ENCODE measurements at places on chromosomes 7 and 10.

- no peak for DNase-seq
Measured at GRCh38 chr10:121598263-121599249, at the start of gene FGFR2. TSS of gene FGFR2 (minus strand) at chr10:121598444. CDS start at chr10:121593817, 4,627 bp downstream.

DNA sequence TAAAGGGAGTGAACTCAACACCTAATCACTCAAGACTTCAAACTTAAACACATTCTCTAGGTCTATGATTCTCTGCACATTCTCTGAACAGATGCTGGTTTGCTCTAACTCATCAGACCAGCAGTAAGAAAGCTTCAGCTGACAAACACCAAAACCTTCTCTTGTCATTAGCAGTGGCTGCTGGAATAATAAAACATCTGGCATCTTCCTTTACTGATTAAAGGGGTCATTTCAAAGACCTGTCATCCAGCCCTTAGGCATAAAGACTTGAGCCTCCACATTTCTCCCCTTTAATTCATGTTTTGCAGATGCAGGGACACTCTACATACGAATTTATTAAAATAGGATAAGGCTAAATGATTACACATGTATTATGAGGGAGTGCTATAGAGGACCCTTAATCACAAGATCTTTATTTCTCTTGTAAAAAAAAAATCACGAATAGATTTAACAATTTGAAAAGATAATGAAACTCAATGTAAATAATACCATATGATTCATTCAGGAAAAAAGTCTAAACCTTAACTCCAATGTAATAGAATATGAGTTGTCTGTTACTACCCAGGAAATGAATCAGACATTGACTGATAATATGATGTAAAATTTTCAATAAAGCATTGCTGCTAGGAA lies 152.4 kb upstream of the GNAI1 start:
- DNase-seq, result no peak

GRCh38 chr7:93958651-93959050 lies 37.1 kb downstream of the GNG11 start:
- DNase-seq, result no peak

GRCh38 chr7:4406288-4407058 lies 275.6 kb upstream of the FOXK1 start:
- no peak for DNase-seq

DNA sequence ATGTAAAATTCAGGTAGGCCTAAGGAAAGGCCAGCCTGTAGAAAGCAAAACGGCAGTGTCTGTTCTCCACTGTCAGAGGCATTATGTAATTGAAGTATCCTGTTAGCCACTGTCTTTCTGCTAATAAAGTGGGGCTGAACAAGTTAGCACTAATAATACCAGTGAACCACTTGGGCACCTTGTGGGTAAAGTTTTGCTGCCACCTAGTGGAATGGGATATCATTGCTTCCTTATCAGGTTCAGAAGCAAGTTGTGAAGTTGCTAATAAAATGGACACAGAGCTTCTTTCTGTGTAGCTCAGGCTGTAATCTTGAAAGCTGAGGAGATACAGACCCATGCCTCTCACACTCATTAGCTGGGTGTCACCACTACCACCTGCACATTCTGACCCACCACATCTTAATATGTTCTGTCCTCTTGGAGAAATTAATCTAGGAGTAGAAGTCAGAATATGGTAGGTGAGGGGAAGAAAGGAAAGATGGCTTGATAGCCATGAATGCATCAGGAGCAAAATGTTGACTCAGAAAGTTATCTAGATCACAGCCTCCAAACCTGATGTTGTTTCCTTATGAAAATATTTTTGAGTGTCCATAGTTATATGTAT lies 175.1 kb downstream of the SEPTIN7 start:
- DNase-seq, result peak; percentile 16

DNA sequence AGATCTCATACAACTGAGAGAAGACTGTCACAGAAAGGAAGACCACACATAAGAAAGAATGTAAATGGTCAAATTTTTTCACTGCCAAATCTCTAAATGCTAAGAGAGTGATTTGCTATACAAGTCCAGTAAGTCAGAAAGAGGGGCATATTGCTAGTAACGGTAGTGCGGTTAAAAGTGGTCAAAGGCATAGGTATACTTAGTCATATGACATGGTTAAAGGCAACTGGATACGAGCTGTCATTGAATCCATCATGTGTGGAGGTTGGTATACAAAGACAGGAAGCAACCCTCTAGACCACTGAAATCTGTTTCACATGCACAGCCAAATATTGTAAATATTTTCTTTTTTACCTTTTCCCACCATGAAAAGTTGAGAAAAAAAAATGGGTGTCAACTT lies 4.8 kb downstream of the INHBA start:
- no peak for DNase-seq

- no peak for DNase-seq
Measured at GRCh38 chr7:145064114-145064513, 228.3 kb upstream of the TPK1 start.

DNA sequence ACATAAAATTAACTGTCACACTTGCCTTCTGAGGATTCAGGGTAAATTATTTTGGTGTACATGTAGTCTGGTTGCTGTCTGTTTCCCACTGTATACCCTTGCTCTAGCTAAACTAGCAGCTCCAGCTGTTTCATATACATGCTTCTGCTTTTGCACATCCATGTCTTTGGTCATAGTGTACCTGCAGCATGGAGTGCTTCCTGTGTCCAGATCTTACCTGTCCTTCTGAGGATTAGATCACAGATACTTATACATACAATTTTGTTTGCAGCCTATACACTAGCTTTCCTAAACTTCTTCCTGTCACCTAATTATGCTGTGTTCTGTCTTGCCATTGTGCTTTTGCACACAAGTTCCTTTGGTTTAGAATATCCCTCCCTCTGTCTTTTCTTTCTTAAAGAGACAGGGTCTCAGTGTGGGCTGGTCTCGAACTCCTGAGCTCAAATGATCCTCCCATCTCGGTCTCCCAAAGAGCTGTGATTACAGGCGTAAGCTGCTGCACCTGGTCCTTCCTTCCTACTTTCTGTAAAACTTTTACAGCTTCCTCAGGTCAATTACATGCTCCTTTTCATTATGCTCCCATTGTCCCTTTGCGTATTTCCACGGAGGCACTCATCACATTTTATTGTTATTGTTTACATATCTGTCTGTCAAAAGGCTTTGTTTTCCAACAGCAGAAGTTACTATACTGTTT lies 33.8 kb downstream of the TPST1 start:
- DNase-seq, result no peak

GRCh38 chr7:129146237-129146979 lies 1.9 kb downstream of the TSPAN33 start:
- no peak for DNase-seq

GRCh38 chr10:21265622-21266021 lies 259.9 kb downstream of the SKIDA1 start:
- no peak for DNase-seq

DNA sequence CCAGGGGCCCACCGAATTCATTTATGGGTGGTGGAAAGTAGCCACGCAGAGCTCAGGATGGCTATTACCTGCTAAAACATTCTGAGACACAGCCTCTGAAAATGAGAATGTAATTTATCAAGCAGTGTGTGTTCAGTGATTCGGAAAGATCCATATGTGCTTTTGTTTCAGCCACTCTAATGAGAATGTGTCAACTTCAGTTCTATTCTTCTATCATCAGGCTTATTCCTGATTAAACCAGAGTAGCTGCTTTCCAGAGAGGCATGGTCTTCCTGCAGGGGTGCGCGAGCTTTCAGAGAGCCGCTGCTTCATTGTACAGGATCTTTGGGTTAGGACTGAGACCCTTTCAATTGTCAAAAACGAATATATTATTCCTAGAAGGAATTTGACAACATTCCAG lies 167.6 kb downstream of the OTUD1 start:
- no peak for DNase-seq

GRCh38 chr10:10353326-10353868 lies 664.3 kb upstream of the CELF2 start:
- DNase-seq, result no peak

DNA sequence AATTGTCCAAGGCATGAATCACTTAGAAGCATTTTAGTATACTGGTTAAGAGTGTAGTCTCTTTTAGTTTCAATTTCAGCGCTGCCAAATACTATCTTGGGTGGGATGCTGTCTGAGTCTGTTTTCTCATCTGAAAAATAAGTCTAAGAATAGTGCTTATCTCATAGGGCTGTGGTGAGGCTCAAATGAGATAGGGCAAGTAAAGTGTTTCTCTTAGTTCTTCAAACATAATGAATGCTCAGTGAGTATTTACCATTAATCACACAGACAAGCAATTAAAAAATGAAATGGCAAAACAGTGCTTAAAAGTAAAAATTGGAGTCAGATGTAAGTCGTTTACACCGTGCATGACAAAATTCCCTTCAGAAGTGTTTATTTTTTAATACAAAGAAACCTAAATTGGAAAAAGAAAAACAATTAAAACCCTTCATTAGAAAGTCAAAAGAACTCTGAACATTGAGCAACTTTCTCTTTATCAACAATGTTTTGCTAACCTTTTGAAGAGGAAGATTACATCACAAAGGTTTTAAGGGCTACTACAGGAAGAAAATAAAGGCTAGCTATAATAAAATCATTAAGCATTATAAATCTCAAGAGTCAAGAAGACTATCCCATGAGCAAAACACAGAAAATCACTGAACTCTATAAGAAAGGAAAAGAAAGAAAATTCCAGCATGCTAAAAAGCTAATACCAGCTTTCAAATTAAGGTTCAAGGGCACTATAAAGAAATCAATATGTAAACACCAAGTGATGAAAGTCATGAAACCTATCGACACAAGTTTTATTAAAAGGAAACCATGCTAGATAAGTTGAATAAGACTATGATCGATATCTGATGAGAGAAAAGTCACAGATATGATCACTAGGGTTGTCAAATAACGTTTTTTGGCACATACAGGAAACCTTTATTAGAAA lies 45.6 kb upstream of the C1GALT1 start:
- no peak for DNase-seq

GRCh38 chr10:59814878-59815277 lies 61.6 kb upstream of the MRLN start:
- no peak for DNase-seq

GRCh38 chr10:124709861-124710260 lies 34.3 kb downstream of the FAM53B start:
- no peak for DNase-seq

GRCh38 chr10:111316722-111317212 lies 239.9 kb downstream of the ADRA2A start:
- no peak for DNase-seq

DNA sequence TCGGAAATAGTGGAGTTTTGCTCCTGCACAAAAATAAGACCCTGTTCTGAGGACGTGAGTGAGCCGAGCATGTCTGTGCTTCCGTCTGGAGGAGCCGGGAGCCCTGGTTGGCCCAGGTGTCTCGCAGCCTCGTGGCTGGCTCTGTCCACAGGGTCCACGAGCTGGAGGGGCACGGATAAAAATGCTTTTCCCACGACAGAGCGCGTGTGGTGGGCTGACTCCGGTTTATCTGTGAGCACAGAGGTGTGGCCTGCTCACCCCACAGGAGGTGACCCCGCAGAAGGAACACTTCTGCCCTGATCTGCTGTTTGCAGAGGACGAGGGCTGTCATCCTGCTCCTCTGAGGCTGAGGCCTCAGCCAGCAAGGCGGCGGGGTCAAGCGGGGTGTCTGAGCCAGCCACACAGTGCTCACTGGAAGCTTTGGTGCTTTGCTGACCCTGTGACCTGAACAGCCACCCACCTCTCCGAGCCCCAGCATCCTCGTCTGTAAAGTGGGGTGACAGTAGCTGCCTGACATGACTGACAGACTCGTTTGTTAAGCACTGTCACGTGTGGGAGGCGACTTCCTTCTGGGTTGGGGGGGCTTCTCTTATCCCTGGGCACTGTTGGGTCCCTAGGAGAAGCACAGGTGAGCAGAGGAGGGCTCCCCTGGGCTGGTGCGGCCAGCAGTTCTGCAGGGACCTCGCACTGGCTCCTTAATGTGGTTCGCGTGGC lies 162.5 kb downstream of the DNAJB6 start:
- DNase-seq, result no peak

- DNase-seq, result no peak
Measured at GRCh38 chr10:11397980-11398580, 213.4 kb downstream of the USP6NL start.

DNA sequence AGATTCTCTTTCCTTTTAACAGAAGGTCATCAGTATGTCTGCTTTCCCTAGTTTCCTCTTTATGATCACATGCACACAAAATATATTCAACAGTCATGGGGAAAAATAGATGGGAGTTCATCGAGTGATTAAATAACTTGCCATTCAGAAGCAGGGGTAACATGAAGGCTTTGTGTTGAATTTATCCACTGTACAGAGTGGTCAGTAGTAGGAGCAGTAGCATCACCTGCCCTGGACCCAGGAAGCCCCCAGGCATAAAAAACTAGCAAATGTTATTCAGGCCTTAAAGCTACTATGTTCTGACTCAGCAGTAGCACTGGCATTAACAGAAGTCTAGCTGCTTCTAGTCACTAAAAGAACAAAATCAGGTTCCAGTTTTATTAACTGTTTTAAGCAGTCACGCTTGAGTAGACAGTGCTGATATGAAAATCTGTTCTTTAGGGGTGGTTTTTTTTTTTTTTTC lies 31.4 kb upstream of the FAM133B start:
- no peak for DNase-seq

DNA sequence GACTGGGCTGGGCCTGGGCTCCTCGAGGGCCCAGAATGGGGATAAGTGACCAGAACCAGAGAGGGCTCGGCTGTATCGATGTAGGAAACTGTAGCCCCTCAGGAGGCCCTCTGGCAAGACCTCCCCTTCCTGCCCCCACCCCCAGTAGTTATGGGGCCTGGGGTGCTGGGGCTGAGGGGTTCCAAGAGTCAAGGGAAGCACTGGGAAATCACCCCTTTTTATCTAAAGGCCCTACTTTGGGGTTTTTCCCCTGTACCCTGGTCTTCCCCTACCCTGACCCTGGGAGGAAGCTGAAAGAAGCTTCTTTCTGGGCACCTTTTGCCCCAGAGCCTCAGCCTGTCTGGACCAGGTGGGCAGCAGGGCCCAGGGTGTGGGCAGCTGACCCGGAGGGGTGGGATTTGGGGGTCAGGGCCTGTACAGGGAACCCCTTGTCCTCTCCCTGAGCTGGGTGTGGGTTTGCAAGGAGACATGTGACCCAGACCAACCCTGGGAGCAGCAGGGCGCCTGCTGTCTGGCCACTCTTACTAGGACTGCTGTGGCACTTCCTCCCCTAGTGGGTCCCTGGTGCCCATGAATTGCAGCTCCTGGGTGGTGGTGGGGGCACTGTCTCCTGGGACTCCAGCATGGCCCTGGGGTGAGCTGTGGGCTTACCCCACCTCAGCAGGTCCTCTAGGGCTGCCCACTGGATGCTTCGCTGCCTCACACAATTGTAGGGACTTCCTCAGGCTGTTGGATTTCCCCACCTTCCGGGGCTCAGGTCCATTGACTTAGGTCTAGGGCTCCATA lies 1.5 kb downstream of the IRF5 start:
- DNase-seq, result no peak

- DNase-seq, result no peak
Measured at GRCh38 chr7:74262639-74263398, 8.6 kb upstream of the RFC2 start.

- no peak for DNase-seq
Measured at GRCh38 chr7:129368389-129368986, 65.7 kb upstream of the STRIP2 start.

DNA sequence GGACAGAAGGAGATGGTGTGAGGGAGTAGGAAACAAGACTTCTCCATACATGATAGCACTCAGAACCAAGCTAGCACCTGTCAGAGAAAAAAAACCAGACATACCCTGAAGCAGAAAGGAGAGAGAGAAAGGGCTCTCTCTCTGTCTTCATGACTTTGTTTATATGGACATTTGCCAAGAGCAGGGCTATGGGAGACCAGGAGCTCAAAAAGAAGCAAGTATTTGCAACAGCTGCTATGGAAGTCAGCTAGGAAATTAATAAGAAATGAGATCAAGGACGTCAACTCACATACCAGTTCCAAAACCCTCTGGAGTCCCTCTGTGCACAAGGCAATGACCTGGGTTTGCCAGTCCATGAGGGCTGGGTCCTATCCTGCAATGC lies 111.6 kb downstream of the SGMS1 start:
- DNase-seq, result no peak

GRCh38 chr10:127812041-127812440 lies 75.1 kb downstream of the FOXI2 start:
- DNase-seq, result no peak

Measured in stimulated activated CD8-positive, alpha-beta memory T cell treated with anti-CD3 and anti-CD28 coated beads, Interleukin-2, amount 100 ng/mL, for 1 hour (primary cell).